ENCODE measurements at places on chromosomes 6 and 20.

DNA sequence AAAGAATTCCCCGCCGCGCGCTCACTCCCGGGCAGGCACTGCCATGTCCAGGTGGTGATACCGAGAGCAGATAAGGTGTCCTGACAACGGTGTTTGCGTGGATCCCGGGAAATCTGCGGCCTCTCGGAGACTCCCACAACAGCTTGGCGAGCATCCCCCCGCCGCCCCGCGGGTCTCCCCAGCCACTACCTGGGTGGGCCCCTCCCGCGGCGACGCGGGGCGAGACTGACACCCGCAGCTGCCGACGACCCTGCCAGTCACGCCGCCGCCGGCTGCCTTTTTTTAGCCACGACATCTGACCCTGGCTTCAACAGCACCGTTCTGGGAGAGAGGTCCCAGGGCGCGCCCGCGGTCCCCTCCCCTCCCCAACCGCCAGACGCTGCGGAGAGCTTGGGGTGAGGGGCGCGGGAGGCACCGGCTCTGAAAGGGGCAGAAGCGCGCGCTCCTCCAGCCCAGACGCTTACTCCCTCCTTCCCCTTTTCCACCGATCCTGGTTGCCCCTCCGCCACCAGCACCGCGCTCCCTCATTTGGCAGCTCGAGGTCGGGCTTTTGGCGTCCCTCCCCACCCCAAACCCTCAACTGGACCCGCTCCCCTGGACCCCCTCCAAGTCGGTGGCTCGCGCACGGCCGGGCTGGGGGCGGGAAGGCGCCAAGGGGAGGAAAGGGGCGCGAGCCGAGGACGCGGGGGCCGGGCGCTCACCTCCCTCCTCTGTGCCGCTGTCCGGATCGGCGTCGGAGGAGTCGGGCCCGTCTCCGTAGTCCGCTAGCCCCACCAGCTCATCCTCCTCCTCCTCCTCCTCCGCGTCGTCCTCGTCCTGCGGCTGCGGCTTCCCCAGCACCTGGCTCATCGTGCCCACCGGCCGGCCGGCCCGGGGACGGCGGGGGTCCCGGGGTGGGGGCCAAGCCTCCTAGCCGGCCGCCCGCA lies 665 bp downstream of the RRAGD start:
- DNase-seq: no peak

GRCh38 chr6:79993012-79993910 lies 11.2 kb upstream of the TTK start:
- DNase-seq: no peak

DNA sequence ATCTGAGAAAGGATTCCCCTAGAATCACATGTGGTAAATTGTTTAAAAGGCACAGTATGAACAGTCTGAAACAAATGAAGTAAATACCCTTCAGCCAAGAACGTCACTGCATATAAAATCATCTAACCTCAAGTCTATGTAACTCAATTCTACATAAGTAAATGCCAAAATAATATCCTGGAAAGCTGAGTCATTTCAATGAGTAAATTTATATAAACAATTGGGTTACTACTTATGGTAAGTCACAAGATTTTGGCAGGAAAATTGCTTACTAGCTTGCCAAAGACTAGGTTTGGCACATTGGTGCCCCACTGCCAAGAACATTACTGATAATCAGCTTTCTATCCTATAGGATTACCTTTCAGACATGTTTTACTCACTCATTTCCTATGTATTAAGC lies 8.4 kb downstream of the GMDS start:
- DNase-seq: no peak

DNA sequence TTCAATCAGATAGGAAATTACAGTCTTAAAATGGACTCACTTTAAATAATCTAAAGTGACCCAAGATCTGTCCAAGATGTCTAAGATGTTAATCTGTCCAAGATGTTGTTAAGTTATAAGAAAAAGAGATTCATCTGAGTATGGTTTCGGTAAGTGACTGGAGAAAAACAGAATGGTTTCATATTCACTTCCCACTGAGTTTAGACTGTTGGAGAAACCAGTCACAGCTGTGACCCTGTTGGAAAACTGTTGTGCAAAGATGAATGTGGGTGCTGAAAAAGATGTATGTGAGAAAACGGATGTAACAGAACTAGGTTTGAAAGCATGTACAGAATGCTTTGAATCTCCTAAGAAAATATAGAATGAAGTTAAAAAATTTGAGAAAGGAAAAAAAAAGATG lies 325.9 kb downstream of the COL12A1 start:
- no peak for DNase-seq
